Right ventricle myocardium superior (tissue), 1 donor: ENCODE measurements at places on chromosomes 6 and 20. TPM values are rescaled to one million over a fixed set of nuclear protein-coding genes. Genes with fewer than 3 reads are reported as not detected.

DNA sequence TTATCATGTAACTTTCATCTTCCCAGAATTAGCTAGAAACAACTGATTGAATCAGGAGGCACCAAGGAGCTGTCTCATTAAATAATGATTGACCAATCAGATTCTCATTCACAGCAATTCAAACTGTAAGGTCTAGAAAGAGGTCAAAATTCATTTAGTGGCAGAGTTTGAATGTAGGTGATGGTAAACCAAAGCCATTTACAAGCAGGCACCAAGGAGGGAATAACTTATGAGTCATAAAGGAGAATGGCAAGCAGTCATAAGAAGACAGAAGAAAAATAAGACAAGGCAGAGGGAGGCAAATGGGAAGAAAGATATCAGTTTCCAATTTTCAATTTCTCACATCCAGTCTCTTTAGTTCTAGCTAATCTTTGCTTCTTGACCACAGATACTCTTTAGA lies 52.9 kb upstream of the DEFB112 start:
- no peak for DNase-seq

GRCh38 chr6:42268835-42269204 lies 51.2 kb upstream of the MRPS10 start:
- no peak for DNase-seq

DNA sequence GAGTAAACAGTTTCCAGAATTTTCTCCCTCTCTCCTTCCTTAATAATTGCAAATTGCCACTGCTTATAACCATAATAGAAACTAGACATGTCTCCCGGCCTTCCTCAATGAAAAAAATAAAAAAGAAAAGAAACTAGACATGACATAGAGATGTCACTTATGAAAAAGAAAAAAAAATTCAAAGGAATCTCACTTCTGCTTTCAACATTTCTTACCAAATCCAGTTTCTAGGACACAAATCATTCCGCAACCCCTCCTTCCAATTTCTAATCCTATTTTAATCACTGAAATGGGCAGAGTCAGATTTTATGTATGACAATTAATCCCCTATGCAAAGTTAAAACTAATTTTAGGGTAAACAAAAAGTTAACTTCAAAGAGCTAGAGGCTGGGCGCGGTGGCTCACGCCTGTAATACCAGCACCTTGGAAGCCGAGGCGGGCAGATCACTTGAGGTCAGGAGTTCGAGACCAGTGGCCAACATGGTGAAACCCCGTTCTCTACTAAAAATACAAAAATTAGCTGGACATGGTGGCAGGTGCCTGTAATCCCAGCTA lies 40.1 kb upstream of the EEF1A1 start:
- no peak for DNase-seq

- DNase-seq: no peak
Measured at GRCh38 chr6:165677091-165677490, 14.1 kb upstream of the PDE10A start.

BPIFB4 gene
- not detected for total RNA-seq
